Aorta (tissue), 5 donors: ENCODE measurements at places on chromosomes 5 and 9. TPM values are rescaled to one million over a fixed set of nuclear protein-coding genes. Genes with fewer than 3 reads are reported as not detected.

Gene ADAMTS12
- 7.3 TPM for total RNA-seq

Gene SLC36A3
- not detected for total RNA-seq

Gene FTMT
- total RNA-seq: not detected

Gene PRRX2
- total RNA-seq: 51.9 TPM

Gene BAAT
- total RNA-seq: not detected

Gene LEAP2
- 2.1 TPM for total RNA-seq

Gene KIF4B
- total RNA-seq: 0.06 TPM

Gene PLPPR1
- total RNA-seq: not detected

DNA sequence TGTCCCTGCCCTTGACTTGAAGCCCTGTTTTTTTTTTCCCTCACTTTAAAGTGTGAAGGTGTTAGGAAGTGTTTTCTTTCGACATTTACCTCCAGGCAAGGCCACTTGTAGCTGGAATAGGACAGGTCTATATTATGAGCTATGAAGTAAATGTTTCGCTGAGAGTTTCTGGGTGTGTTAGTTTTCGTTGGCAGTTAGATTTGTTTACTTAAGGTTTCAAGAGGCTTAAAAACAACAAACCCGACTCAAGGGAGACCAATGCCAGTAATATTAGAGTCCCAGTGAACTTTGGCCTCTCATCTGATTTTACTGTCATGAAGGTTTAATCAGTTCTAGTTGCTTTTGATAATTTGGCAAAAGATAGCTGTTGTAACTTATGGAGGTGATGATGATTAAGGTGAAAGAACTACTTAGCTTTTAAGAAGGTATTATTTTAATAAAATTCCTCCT lies 25.2 kb downstream of the OCLN start:
- DNase-seq: no peak

- no peak for DNase-seq
These were observed 282.6 kb downstream of the SPATA31D1 start for GRCh38 chr9:82271106-82271561.

GRCh38 chr9:90446200-90446948 lies 196.2 kb downstream of the DIRAS2 start:
- DNase-seq: no peak

- peak; percentile 75 for DNase-seq
These were observed 624 bp downstream of the FBXW11 start for GRCh38 chr5:172005708-172006320.

DNA sequence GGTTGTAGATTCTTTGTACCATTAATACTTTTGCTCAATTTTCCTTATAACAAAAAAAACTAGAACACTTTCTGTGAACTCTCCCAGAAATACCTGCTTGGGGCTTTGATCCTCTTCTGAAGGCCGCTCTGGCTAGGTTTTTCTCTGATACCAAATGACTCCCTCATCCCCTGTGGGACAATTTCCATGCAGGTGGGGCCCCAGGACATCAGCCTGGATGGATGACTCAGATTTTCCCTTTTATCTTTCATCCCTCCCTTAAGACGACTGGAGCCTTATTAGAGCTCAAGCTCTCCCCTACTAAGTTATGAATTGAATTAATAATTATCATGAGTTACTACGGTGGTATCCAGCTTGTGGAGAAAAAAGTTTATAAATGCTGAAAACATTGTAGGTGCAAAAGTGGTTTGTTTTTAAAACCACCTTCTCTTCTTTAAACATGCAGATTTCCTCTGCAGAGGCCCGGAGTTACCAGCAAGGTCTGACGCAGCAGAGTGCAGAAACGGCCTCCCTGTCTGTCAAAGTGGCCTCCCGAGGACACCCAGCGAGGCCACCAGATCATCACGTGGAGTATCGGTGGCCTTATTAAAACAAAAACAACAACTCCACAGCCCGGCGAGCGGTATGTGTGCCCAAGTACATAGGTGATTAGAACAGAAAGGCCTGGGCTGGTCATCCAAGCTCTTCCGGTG lies 50.8 kb upstream of the IRX4 start:
- DNase-seq: no peak

DNA sequence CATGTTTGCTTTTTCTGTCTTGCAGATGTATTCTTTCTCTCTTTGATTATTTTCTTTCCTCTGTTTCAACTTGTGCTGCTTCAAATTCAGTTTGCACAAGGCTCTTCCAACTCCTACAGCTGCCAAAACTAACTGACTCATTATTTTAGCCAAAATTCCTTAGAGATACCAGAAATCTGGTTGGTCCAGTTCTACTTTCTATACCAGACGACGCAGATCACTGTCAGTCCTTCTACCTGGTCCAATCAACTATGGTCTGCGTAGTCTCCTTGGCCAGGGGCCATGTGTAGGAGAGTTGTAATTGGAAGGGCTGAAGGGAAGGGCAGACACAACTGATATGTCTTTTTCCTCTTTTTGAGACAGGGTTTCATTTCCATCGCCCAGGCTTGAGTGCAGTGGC lies 51.9 kb upstream of the JAK2 start:
- DNase-seq: no peak

DNA sequence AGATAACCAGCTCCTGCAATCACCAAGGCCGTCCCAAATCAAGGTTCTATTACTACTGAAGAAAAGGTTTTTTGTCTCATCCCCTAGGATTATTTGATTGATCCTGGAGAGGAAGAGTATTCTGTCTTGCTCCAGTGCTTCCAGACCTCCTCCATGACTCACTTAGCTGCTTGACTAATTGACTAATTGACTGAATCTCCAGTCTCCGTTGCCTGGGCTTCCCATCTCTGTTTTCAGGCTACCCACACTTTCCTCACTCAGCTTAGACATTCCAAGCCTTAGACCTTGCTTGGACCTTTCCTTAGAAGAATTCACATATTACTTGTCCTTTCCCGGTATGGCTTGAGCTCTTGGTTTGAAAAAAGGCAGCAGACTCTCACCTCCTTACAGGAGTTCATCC lies 60.6 kb downstream of the FRMD3 start:
- no peak for DNase-seq

DNA sequence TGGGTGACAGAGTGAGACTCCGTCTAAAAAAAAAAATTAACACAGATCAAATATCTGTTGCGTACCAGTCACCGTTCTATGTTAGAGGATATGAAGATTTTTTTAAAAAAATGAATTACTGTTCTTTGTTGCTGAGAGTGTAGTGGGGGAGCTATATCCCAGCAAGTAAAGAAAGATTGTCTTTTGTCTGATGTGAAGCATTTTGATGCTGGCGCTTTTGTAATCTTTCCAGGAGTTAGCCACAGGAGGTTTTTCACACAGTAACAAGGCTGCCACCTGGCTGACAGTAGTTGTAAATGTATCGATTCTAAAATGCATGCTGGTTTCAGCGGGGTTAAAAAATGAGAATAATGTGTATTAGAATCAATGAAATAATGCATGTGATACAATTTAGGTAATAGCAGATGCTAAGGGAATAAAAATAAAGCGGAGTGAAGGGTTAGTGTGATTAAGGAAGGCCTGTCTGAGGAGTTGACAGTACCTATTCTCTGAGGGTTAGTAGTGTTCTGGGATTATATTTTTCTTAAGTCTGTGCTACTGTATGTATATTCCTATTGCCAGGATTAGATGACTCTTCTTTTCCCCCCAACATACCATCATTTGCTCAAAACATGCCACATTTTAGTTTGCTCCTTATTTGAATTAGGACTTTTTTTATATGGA lies 3.4 kb downstream of the LMNB1 start:
- DNase-seq: no peak
